ENCODE measurements at places on chromosomes 7 and 10.

DNA sequence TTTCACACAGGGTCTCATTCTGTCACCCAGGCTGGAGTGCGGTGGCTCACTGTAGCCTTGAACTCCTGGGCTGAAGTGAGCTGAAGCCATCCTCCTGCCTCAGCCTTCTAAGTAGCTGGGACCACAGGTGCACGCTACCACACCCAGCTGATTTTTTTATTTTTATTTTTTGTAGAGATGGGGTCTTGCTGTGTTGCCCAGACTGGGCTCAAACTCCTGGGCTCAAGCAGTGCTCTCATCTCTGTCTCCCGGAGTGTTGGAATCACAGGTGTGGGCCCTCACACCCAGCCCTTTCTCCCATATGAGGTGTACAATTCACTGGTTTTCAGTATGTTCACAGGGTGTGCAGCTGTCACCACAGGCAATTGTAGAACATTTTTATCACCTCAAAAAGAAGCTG lies 5.2 kb downstream of the INPP5A start:
- DNase-seq: peak; percentile 20

GRCh38 chr7:33888166-33888565 lies 17.2 kb upstream of the BMPER start:
- DNase-seq: no peak

DNA sequence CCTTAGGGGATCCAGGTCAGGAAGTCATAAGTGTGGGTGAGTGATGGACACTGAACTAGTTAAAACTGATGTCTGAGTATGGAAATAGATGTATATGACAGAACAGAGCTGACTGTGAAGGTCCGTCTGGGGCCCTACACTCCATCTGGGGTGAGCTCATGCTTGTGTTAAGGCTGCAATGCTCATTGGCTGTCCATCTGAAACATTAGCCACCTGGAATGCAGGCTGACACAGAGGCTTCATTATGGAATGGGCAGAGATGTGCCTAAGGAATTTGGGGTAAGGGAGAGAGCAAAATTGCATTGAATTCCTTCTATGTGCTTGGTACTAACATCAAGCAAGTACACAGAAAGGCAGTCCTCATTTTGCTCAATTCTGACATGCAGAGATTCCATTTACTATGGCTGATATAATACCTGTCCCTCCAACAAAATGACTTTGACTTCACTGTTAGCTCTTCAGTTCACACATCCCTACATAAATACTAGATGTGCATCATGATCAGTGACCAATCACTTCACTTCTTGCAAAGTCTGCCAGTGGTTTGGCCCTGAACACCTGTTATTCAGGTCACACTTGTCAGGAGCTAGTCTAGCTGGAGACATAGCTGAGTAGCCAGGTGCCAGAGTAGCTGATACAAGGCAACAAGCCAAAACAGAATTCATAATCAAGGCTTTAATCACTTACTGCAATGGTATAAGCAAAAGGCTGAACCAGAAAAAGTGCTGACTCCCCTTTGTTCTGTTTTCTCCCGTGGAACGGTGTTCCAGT lies 128.9 kb upstream of the VWC2 start:
- DNase-seq: no peak

GRCh38 chr10:48543182-48543844 lies 61.6 kb downstream of the ARHGAP22 start:
- no peak for DNase-seq

DNA sequence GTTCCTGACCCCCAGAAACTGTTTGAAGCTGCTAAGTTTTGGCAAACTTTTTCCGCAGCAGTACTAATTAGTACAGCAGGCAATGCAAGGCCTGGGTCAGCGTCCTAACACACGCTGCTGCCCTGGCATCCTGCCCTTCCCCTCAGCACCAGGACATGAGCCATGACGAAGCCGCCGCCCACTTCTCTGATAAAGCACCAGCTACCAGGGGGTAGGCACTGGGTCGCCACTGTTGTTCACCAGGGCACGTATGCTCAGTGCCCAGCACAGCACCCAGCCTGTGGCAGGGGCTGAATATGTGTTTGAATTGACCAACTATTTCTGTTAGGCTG lies 59.5 kb downstream of the CHST15 start:
- DNase-seq: no peak

- DNase-seq: no peak
Measured at GRCh38 chr7:36090976-36091873, 61.8 kb upstream of the EEPD1 start.

DNA sequence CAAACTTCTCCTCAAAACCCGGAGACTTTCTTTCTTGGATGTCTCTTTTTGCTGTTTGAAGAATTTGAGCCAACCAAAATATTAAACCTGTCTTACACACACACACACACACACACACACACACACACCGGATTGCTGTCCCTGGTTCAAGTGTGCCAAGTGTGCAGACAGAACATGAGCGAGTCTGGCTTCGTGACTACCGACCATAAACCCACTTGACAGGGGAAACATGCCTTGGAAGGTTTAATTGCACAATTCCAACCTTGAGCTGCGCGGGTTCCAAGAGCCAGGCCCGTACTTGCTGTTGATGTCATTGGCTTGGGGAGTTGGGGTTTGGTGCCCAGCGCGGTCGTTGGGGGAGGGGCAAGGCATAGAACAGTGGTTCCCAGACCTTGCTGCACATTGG lies 1.7 kb downstream of the EGFR start:
- DNase-seq: peak; percentile 47

- DNase-seq: no peak
Measured at GRCh38 chr10:121070275-121071070, 219.3 kb downstream of the WDR11 start.

GRCh38 chr10:27253576-27253975 lies 13.0 kb upstream of the ACBD5 start:
- no peak for DNase-seq

DNA sequence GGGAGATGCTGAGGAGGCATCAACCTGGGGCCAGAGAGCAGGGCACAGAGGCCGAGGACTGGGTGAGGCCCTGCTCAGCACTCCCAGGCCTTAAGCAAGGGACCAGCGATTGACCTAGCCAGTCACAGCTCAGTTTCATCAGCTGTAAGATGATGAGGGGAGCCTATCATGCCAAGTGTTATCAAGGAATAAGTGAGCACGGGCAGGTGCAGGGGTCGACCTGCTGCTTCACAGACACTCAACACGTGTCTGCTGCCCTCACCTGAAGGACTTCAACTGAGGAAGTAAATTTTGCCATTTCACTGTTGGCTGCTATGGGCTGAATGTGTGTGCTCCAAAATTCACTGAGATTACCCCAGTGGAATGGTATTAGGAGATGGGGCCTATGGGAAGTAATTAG lies 9.9 kb downstream of the C10orf71 start:
- DNase-seq: no peak

DNA sequence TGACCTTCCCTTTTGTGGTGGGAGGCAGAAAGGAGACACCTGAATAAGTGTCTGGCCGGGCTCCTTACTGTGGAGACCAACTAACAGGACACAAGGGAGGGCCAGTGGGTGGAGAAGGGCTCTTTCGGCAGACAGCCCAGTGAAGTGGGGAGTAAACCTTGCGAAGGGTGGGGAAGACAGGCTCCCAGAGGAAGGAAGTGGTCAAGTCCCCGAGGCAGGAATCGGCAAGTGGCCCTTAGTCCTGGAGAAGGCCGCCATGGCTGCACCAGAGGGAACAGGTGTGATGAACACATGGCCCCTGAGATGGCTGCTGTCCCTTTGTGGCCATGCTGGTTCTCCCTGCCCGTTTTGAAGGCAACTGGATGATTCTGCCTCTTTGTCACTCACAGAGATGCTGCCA lies 187.2 kb upstream of the IGFBP3 start:
- no peak for DNase-seq

DNA sequence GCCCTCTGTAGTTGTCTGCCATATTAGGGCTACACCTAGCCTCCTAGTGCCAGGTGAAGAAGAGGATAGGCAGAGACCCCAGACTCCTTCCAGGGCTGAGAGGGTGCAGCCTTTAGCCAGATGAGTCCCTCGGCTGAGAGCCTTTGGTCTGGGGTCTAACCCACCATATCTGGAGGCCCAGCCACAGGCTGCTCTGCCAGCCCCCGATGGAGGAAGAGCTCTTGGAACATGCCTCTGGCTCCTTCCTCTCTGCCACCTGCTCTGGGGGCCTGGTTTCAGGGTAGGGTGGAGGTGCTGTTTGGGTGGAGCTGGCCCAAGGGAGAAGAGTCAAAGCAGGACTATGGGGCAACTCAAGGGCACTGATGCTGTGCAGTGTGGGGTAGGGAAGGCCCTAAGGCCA lies 1.4 kb downstream of the LRRC18 start:
- DNase-seq: no peak

DNA sequence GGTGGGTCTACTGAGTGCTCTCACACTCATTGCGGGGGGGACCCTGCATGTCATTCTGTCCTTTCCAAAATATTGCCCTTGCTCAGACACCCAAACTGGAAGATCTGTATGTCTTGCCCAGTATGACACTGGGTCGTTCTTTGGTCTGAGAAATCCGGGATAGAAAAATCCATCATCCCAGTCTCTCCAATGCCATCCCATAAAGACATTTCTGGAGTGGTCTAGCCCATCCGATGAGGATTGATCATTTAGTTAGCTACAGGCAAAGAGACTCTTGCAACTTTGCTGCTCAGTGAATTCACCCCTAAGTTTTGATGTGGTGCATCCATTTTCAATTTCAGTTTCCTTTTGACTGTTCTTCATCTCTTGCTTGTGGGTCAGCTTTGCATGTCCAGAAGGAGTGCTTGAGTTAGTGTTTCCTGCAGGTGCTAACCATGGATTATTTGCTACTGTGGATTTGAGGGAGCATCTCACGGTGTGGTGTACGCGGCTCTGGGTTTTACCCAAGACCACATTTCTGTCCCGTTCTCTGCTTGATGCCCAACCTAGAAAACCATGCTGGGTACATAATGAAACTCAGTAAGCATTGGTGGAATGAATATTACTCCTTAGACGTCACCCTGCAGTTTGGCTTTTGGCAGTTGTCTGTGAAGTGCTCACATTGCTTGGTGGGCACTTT lies 247.0 kb upstream of the MKI67 start:
- no peak for DNase-seq

GRCh38 chr7:6232534-6232933 lies 39.9 kb downstream of the CYTH3 start:
- DNase-seq: peak; percentile 72

DNA sequence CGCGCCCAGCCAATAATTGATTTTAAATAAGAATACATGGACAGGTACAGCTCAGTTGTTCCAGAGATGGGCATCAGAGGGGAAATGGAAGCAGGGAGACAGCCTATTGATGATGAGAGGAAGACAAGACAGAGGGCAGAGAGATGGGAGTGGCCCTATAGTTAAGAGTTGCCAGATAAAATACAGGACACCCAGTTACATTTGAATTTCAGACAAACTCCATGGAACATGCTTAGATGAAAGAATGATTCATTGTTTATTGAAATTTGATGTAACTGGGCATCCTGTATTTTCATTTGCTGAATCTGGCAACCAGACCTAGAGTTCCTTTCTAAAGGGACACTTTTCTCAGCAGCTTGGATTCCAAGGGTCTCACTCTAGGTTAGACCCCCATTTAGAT lies 341.1 kb downstream of the FRMD4A start:
- no peak for DNase-seq

All from tibial artery (tissue), 4 donors.